Activated CD4-positive, alpha-beta T cell treated with anti-CD3 and anti-CD28 coated beads, Interleukin-2, amount 50 U/mL, for 1 hour (primary cell): ENCODE measurements at places on chromosomes 16 and 17.

GRCh38 chr17:75809631-75810111, 25.1 kb downstream of the UNK start:
- no peak for DNase-seq

GRCh38 chr17:6059406-6059805, 10.8 kb upstream of the WSCD1 start:
- no peak for DNase-seq

- DNase-seq = no peak
Measured at GRCh38 chr17:72386619-72387237, 265.9 kb downstream of the SOX9 start.

DNA sequence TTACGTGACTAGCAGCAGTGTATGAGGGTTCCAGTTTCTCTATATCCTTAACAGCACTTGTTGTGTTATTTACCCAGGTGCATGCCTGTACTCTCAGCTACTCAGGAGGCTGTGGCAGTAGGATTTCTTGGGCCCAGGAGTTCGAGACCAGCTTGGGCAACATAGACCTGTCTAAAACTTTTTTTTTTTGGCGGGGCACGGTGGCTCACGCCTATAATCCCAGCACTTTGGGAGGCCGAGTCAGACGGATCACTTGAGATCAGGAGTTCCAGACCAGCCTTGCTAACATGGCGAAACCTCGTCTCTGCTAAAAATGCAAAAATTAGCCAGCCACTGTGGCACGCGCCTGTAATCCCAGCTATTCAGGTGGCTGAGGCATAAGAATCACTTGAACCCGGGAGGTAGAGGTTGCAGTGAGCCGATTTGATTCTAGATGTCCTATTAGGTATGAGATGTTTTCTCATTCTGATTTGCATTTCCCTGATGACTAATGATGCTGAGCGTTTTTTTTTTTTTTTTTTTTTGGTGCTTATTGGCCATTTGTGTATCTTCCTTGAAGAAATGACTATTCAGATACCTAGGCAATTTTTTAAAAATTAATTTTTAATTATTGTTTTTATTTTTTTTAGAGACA, 13.4 kb downstream of the CASC3 start:
- DNase-seq = no peak

- no peak for DNase-seq
Measured at GRCh38 chr16:23512168-23512695, 1.9 kb upstream of the GGA2 start.

DNA sequence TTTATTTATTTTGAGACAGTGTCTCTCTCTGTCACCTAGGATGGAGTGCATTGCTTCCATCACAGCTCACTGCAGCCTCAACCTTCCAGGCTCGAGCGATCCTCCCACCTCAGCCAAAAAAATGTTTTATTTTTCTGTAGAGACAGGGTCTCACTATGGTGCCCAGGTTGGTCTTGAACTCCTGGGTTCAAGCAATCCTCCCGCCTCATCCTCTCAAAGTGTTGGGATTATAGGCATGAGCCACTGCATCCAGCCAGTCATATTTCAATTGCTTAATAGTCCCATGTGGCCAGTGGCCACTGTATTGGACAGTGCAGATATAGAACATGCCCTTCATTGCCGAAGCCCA, 15.3 kb downstream of the TMC7 start:
- DNase-seq = no peak

DNA sequence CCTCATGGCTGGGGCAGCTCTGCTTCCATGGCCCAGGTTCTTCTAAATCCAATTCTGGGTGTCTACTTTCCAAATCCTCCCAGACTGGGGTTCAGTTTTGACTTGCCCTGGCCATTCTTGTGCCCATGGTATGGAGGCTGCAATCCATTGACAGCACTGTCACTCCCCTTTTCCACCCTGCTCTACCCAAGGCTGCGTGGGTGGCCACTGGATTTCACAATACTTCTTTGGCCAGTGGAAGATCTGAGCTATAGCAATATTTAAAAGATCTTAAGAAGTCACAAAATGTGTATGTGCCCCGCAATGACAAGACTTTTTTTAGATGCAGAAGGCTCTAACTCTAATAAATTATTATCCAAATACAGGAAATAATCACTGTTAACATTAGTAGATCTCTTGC, 329.4 kb upstream of the CCL2 start:
- DNase-seq = no peak
